ENCODE measurements at places on chromosomes 4 and X.
A peak's percentile ranks its signal among the peaks of the same experiment; 100 is the strongest.

DNA sequence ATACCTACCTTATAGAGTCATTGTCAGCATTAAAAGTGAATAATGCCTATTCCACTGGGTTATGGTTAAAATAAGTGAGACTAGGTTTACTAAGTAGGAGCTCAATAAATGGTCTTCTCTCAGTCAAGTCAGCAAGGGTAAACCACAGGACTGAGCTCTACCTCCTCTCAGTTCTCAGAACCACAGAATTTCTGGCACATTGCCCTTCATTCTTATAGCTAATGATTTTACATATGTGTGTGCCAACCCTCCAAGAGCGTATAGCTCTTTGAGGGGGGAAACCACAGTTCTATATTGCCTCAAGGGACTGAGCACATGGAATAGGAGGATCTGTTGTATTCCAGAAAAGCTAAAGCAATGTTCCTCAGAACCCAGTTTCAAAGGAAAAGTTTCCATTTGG is 124.8 kb downstream of the ATG4A start:
- no peak for DNase-seq

- DNase-seq = peak; percentile 33
Observed at GRCh38 chr4:105637408-105638176, 70.9 kb downstream of the INTS12 start.

DNA sequence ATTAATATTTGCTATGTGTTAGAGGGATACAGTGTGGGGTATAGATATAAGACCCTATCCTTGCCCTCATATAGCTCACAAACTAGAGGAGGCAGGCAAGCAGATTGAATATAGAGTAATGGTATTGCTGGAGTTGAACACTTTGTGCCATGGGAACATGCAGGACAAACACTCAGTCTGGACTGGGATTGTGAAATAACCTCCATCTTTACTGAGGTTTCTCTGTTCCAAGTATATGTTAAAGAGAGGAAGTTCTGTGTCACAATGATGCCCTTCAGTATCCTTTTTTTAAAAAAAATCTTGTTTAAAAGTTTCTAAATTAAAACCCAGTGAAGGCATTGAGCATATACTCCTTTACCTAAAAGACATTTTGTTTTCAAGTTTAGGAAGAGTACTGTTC is 8.7 kb downstream of the FABP2 start:
- no peak for DNase-seq

DNA sequence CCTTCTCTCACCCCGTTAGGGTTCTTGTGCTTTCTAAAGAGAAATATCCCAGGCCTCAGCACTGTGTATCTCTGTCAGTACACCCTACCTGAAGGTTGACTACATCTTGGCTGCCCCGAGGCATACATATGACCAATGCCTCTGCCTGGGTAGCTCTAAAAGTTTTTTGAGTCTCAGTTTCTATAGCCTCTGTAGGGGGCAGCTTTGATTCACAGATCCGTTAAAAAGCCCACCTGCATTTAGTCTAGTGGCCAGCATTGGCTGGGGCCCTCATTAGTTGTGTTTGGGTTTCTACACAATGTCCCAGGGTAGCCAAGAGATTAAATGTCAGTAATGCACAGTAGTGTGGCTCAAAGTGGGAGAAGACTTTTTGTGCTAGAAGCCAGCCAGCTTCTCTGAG is 151.1 kb downstream of the CFAP299 start:
- no peak for DNase-seq

DNA sequence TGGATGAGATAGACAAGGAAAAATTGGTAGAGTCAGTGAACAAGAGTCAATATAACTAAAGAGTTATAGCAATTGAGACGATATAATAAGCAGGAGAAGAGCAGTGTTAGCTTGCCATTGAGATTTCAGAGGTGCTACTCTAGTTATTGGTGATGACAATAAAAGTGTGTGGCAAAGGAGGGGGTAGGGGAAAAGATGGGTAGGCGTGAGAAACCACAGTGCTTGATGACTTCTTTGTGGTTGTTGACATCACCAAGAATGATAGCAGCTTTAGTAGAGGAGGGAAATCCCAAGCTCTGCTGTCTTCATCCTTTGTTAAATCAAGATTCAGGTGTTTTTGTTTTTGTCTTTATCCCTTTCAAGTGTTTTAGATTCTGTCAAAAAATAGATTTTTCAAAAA is 179.9 kb upstream of the PPP3CA start:
- DNase-seq = no peak

DNA sequence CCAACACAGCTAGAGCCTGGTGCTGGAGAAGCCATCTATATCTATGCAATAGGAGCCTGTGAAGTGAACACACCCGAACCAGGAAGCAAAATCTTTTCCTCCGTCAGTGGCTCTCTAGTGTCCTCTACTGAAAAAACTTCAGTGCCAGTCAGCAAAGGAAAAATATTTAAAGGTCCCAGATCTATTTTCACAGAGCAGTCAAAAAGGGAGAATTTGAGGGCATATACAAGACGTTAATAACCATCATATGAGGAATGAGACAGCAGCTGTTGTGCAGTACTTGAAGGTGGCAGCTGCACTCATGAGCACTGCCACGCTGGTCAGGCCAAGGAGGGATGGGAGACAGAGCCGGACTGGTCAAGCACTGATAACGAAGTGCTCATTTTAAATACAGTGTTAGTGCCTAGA is 14.4 kb downstream of the MCUB start:
- no peak for DNase-seq

DNA sequence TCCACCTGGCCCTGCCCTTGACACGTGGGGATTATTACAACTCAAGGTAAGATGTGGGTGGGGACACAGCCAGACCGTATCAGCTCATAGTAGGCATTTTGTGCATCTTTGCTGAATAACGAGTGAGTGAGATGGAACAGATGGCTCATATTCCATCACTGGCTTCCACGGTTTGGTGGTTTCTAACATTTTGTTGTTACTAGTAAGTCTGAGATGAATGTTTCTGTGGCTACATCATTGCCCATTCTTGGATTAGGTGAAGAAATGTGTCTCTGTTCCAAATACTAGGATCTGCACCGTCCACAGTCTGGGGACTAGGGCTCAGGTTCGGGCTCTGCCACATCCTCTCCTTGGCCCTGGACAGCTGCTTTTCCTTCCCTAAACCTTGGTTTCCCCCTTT is 3.6 kb downstream of the ABLIM2 start:
- peak; percentile 35 for DNase-seq

GRCh38 chrX:10759141-10759799 is 138.9 kb upstream of the MID1 start:
- DNase-seq = no peak

- DNase-seq = peak; percentile 71
Observed at GRCh38 chrX:70554081-70554480, 109.4 kb downstream of the DLG3 start.

DNA sequence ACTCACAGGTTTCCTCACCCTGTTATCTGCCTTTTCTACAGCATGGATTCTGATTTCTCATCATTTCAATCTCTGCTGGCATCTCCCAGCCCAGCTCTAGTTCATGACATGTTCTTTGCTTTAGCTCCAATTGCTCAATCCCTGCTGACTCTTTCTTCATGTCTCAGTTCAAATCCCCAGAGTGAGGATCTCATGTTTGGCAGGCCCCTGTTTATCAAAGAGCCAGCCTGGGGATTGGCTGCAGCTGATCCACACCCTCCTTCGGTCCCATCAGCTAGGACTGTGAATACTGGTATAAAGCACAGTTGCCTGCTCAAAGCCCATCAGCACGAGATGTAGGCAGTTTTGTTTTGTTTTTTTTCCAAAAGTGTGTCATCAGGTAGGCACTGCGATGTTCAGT is 14.4 kb upstream of the CC2D2A start:
- peak; percentile 95 for DNase-seq

- DNase-seq = no peak
Observed at GRCh38 chr4:23091711-23092110, 399.0 kb downstream of the GBA3 start.

GRCh38 chr4:167397586-167397985 is 163.3 kb upstream of the SPOCK3 start:
- DNase-seq = no peak

DNA sequence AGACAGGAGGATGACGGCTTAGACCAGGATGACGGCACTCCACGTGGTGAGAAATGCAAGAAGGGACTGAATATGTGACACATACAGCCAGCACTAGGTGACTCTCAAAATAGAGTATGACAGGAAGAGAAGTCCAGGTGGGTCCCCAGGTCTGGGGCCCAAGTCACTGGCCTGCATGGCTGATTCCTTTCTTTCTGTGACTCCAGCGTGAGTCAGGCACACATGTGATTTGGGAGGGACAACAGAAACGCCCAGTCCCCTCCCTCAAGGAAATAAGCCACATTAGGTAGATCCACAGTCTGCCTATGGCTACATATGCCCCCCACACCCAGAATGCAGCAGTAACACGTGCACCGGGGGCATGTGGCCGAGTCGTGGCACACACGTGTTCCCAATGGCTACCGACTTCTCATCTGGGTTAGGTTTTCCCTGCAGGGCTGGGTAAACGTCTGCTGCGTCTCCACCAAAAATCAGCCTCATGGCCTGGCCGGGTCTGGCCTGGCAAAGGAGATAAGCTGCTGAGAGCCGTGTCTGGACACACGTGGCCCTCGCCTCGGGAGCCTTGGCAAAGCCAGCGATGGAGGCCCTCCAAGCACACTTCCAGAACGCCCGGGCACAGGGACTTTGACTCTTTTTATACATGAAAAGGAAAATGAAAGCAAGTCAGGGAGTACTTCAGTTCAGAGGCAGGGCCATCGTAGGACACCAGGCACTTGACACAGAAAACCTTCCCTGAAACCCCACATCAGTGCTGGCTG is 19.3 kb downstream of the SEL1L3 start:
- DNase-seq = no peak

DNA sequence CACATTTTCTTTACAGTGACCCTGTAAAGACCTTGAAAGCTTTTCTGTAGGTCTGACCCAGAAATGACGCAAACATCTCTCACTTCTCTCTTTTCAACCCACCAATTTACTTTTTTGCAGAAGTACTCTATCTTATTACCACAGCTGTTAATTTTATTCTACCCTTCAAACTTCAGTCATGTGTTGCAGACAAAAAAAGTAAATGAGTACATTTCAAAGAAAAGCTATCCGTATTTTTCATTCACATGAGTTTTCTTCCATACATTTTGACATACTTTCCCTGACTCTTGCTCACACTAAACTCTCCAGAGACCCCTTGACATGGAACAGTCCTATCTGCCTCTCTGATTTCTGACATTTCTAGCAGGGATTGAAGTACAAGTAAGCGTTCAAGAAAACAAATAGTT is 51.7 kb downstream of the SLC7A11 start:
- DNase-seq = no peak

DNA sequence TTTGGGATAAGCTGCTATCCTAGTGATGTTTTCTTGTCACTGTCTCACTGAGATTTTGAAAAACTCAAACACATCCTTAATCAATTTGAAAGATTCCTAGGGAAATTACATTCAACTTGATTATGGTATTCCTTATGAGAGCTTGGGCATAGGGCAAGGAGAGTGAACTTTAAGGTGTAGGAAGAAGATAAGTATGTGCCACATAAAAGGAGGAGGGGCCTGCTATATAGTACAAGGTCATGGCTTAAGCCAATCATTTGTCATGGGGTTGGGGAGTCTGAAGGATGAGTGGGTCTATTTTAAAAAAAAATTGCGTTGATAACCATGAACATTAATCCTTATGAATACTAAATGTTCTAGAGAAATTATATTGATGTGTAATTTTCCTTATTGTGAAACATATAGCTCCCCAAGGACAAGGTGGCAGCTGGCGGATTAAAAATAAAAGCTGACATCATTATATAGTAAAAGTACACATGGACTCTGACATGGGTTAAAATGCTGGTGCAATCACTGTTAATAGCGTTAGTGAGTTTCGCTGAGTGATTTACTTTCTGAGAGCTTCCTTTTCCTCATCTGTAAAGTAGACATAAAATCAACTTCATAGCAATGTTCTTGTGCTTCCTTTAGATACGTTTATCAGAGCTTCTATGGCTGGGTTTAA is 17.4 kb downstream of the GALNT7 start:
- no peak for DNase-seq

GRCh38 chrX:49884290-49884862 is 5.1 kb downstream of the USP27X start:
- DNase-seq = peak; percentile 62

DNA sequence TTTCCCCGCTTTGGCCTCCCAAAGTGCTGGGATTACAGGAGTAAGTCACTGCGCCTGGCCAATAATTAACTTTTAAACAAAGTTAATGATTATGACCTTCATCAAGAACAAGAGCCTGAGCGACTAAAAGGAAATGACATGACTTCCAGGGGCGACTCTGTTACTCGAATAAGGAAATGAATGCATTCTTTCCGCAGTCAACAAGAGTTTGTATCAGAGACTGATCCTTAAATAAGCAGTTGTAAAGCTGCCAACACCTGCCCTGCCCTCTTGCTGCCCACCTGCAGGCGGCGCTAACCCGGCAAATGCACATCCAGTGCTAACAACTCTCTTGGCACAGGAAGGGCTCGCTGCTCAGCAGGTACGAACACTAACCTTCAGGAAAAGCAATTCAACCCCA is 27.3 kb downstream of the WDR1 start:
- no peak for DNase-seq

GRCh38 chrX:7996414-7996813 is 69.2 kb upstream of the PNPLA4 start:
- DNase-seq = peak; percentile 61

GRCh38 chr4:38154681-38155588 is 194.7 kb downstream of the PTTG2 start:
- no peak for DNase-seq

DNA sequence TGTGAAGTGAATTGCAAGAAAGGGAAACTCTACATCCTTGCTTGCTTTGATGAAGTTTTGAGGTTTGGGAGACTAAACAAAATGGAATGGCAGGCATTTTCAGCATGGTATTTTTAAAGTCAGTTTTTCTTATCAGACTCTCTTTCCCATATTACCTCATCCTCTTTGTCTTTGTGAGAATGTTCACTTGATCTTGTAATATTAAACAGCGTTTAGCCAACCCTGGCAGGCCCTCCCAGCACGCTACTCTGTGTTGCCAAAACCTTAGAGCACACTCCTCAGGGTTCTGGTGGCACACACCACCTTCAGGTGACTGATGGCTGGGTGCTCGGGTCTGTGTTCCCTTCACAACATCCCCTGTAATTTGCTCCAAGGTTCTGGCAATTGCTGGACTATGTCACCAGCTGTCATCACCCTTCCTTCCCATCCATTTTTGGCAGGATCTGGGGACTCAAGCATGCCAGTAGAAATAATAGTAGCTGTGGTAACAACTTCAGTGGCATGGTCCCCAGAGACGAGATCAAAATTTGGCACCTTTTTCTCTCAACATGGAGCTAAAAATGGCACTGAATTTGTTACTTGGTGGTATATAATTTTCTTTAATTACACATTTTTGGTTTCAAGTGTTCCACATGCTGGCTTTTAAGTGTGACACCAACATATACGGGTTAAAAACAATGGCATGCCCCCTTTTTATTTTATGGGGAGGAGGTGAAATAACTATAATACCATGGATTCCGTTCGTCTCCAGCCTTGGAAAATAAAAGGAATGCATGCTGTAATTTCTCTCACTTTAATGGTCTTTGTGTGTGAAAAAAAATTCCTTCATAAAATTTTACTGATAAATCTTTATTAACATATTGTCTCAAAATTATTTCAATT is 273.1 kb downstream of the DCTD start:
- peak; percentile 73 for DNase-seq

DNA sequence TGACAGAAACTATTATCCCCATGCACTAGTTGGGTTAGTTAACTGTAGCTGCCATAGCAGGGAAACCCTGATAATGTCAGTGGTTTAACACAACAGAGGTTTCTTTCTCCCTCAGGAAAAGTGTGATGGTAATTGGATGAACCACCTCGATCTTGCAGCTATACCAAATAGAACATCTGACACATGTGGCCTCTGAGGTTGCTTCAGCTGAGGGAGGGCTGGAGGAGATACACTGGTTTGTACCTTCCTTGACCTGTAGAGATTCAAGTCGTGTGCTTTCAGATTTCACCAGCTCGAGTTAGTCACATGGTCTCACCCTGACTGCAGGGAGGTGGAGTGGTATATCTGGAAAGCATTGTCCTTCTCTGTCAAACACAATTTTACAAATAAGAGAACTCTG is 147.2 kb upstream of the SFRP2 start:
- DNase-seq = no peak

All from adipocyte (in vitro differentiated cells).